ENCODE measurements at places on chromosomes 3 and 15.

- DNase-seq, result no peak
Measured at GRCh38 chr3:23203708-23204330, 692 bp downstream of the UBE2E2 start.

- peak; percentile 61 for DNase-seq
Measured at GRCh38 chr3:127672429-127673190, at the start of gene ABTB1. ABTB1 (plus strand) TSS chr3:127672952; CDS start chr3:127673026, 74 bp downstream.

DNA sequence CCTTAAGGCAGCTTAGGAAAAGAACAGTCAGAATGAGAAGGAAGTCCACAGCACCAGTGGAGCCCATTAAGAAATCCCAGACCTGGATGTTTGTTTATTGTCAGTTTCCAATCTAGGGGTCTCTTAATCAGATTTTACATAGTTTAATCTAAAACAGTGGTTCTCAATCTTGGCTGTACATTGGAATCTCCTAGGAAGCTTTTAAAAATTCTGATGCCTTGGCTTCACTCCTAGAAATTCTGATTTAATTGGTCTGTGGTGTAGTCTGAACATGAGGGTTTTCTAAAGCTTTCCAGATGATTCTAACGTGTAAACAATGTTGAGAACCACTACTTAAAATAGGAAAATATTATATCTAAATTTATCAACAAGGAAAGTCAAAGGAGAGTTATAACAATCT lies 56.6 kb upstream of the SPRED1 start:
- no peak for DNase-seq

DNA sequence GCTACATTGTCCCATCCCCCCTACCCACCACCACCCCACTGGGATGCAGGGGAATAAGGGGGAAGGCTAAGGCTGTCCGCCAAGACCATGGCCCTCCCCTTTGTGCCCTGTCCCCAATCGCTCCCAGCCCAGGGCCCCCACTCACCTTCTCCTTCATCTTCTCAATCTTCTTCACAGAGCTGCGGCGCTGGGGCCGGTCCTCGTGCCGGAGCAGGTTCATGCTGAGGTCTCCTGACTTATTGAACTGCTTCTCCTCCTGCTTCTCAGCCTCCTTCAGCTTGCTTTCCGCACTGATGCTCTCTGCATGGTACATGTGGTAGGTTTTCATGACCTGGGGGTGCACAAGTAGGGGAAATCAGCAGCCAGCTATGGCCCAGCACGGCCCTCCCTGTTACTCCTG lies 101.0 kb upstream of the RAD18 start:
- no peak for DNase-seq

DNA sequence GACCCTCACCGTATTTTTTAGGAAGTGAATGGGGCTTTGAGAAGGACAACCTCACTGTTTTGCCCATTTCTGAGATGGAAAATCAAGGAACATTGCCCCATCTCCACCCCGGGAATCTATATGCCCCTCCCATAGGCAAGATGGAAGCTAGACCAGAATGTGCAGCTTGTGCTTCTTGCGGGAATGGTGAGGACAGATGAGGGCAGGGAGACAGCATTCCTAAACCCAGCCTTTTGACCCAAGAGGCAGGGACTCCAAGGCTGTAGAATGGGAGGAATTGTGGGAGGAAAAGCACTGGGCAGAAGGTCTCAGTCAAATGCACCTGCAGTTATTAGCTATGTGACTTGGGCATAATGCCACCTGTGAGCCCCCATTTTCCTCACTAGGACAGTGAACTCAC lies 66.9 kb downstream of the SMAD3 start:
- DNase-seq, result no peak

- DNase-seq, result no peak
Measured at GRCh38 chr3:135337192-135337591, 542.1 kb downstream of the EPHB1 start.

- no peak for DNase-seq
Measured at GRCh38 chr3:43326891-43327581, 40.7 kb downstream of the SNRK start.

- DNase-seq, result peak; percentile 21
Measured at GRCh38 chr15:29090617-29091466, 178.8 kb downstream of the NSMCE3 start.

DNA sequence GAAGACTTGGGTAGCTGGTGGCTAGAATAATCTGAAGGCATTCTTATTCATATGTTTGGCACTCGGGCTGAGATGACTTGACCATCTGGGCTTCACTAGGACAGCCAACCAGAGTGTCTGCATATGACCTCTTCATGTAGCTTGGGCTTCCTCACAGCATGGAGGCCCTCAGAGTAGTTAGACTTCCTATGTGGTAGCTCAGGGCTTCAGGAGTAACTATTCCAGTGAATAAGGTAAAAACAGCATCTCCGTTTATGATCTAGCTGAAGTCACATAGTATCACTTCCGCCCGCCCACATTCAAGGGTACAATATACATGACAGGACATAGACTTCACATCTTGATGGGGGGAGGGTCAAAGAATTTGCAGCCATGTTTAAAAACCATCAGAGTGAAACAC lies 18.9 kb upstream of the CMTM8 start:
- DNase-seq, result no peak

- DNase-seq, result no peak
Measured at GRCh38 chr3:9619180-9619579, 30.1 kb upstream of the MTMR14 start.

DNA sequence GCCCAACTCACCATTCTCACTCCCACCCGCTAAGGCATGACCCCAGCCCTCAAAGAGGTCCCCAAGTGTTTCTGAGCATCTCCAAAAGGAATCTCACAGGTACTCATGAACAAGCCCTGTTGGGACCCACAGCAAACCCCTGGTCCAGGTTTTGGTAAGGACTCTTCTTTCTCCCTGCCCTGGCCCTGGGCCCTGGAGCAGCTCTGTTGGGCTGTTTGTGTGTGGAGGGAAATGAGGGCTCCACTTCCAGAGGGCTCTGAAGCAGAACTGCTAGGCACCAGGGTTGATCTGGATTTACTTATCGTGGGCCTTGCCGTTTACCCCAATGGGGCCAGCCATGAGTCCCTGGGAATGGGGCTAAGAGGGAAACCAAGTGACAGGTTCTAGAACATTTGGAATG lies 92.9 kb downstream of the TLE3 start:
- DNase-seq, result no peak

DNA sequence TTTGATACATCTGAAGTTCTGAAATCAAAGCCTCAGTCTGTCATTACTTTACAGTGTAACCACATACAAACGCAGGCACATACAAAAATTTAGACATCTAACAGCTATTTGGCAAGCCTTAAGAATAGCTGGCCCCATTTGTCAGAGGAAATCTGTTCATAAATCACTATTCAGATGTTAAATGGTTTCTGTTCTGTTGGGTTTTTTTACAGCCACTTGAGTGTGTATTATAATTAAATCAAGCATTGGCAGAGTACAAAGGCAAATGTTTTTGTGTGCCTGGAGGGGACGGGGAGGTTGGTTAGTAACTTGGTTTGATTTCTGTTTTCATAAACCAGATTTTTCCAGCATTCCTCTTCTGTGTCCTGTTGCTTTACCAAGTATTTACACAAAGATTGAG lies 24.1 kb downstream of the PIGB start:
- no peak for DNase-seq

- no peak for DNase-seq
Measured at GRCh38 chr15:58880320-58880719, 53.2 kb downstream of the SLTM start.

DNA sequence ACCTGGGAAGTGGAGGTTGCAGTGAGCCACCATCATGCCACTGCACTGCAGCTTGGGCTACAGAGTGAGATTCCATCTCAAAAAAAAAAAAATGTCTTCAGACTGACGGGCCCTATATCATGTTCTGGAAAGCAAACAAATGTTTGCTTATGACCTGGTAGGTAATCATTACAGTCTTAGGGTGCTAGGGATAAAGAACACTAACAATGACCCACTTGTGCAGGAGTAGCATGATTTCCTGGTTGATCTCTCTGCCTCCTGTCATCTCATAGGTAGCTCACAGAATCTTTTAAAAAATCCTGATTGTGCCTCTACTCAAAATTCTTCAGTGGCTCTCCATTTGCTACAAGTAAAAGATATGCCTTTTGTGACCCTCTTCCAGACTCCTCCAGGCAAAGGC lies 74.5 kb upstream of the TSPAN3 start:
- no peak for DNase-seq

DNA sequence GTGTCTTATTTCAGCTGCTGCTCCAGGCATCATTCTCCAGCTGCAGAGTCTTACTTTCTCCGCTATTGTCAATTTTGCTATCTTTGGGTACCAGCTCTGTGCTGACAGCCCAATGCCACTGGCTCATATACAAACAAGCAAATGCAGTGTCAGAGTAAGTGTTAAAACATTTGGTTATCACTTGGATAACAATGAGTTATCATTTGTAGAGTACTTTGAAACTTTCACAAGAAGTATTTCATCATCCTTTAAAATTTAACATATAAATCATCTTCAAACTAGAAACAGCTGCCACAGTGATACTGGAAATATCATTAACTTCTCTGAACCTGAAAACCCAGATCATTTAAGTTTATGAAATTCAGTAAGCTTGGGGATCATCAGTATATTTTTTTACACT lies 13.8 kb downstream of the TSPAN3 start:
- DNase-seq, result no peak

- DNase-seq, result no peak
Measured at GRCh38 chr15:53807501-53807900, 48.0 kb upstream of the WDR72 start.

GRCh38 chr15:90414408-90415028 lies 26.5 kb downstream of the IQGAP1 start:
- DNase-seq, result no peak

DNA sequence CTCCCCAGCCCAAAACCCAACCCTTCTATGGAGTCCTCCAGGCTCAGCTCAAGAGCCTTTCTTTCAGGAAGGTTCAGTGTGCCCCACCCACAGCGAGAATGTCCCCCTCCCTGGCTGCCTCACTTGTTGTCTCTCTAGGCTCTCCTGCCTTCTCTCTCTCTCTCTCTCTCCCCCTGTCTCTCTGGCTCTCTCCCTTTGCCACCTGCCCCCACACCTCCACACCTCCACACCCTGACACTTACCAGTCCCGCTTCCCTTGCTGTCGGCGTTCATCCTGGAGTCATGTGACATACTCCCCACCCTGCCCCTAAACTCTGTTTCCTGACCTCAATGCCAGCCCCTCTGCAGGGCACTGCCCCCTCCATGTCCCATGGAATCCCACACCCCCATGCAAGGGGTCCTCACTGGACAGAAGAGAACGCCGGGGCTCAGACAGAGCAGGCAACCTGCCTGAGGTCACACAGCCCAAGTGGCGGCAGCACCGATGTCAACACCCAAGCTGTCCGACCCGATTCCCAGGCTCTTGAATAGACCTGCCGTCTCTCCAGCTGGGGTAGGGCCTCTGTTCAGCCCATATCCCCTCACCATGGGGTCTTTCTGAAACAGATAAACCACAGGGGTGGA lies 28.5 kb upstream of the SLC6A6 start:
- no peak for DNase-seq

DNA sequence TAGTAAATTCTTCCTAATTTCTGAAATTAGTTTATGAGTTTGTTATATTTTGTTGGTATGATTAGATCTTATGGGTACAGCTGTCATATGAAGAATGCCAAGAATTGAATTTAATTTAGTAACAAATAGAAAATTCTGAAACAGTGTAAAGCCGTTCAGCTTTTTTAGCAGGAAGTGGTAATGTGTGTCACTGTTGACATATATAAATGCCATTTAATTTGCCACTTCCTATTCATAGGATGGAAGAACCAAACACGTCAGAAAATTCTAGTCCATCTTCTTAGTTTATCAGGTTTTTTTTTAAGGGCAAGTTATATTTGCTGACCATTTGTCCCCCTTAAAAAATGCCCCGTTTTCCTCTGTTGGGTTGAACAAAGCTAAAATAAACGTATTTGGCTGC lies 43.0 kb downstream of the RAB8B start:
- no peak for DNase-seq

- no peak for DNase-seq
Measured at GRCh38 chr3:15769256-15769915, 28.4 kb downstream of the ANKRD28 start.

DNA sequence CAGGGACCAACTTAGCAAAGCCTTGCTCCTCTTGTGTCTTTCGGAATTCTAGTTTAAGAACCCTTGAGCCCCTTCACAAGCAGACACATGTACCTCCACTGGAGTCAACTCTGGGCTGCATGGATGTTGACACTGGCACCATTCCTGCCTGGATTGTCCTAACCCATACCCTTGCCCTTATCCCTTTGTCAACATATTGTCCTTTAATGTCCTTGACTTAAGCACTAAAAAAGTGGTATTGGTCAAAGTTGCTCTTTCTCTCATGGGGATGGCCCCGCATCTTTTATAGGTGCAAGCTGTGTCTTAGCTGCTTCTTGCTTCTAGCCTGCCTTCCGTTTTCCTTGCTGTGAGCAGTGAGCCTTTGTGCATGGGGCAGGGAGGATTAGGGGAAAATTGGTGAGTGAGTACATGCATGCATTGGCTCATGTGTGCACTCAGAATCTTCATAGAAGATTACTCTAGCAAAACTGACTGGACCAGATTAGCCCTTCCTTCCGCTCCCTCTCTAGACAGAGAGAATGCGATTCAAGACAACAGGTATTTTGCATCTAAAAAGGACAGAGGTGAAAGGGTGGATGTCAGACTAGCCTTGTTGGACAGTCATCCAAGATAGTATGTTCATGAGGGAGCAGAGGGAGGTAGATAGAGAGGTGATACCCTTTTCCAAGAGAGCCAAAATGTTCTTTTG lies 42.4 kb downstream of the TGFBR2 start:
- no peak for DNase-seq

DNA sequence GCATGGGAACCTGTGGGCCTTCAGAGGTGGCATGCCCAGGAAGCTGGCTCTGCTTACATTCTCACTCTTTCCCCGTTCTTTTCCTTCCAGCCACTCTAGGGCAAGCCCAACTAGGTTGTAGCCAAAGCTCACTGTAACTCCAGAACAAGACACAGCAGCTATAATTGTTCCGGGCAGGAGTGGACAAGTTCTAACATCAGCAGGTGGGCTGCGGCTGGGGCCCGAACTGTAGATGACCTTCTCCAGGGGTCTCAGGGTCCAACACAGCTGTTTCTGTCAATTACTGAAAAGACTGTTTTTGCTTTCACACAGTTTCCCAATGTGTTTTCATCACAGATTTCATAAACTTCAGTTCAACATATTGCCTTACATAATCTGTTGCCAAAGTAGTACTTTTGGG lies 11.5 kb downstream of the RASGRP1 start:
- no peak for DNase-seq

Data from stimulated activated CD8-positive, alpha-beta memory T cell treated with anti-CD3 and anti-CD28 coated beads, Interleukin-7, amount 100 ng/mL, for 24 hours (primary cell).